ENCODE measurements at places on chromosomes 16 and 17.

DNA sequence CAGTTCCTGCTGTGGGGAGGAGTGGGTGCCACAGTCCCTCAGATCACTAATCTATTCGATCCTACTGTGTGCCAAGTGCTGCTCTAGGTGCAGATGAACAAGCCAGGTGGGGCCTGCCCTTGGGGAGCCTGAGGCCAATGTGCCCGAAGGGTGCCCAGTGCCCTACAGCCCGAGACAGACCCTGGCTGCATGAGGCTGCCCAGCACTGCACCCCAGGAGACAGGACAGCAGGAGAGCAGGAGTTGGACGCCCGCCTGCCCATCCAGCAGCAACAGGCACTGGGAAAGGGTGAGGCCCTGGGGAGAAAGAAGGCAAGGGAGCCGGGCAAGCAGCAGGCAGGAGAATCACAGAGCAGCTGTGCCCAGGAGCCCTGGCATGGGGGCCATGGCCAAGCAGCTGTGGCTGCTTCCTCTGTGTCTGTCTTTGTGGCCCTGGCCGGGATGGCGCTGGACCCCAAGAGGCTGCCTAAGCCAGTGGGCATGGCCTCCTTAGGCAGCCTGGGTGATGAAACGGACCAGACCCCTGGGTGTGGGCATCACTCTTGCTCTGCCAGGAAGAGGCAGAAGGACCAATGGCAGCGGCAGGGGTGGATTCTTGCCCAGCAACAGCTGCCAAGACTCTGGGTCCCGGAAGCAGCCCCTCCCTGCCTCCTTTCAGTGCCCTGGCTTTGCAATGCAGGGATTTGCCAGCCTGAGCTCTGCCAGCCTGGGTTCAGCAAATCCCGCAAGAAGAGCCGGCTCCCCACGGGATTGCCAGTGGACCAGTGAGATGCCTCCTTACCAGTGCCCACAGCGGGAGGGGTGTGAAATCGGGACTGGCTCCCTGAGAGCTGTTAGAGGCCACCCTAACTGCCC, 179.6 kb upstream of the TNRC6C start:
- no peak for DNase-seq

DNA sequence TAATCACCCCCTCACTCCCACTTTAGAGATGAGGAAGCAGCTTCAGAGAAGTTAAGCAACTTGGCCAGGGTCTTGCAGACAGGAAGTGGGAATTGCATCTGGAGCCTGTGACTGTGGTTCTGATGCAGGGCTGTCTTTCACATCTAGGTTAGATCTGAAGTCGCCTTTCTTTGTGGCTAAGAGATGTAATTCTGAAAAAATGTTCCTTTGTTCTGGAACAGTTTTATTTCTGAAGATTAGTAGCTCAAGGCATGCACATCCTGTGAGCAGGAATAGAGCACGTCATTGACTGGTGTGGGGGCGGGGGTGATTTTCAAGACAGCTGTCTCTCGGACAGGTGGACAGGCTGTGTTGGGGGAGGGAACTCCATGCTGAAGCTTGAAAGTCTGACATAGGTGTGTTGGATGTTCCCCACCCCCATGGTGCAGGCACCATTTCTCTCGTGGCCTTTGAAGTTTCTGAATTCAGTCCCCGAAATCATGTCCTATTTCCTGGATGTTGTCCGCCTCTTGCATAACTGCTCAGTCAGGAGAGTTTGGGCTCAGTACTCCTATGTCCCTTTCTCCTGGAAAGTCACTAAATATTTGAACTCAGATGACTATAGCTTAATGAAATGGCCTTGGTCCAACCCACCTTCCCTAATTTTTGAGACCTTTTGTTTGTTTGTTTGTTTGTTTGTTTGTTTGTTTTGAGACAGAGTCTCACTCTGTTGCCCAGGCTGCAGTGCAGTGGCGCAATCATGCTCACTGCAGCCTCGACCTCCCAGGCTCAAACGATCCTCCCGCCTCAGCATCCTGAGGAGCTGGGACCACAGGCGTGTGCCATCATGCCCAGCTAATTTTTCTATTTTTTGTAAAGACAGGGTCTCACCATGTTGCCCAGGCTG, 21.0 kb upstream of the HERPUD1 start:
- DNase-seq, result no peak

DNA sequence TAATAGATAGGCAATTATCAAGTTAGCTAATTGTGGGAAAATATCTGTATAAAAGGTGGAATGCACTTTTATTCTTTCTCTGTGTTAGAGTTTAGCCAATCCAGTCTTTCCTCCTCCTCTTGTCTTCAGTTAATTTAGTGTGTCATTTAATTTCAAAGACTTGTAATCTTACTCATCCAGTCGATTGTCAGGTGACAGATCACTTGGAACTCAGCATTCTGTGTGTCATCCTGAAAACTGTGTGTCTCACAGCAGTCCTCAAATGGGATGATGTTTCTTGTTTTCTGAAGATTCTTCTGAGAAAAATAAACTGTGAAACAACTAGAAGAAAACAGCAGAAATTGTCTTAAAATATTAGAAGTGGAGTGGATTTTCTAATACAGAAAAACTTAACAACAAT, 290 bp upstream of the KRTAP4-1 start:
- DNase-seq, result no peak

DNA sequence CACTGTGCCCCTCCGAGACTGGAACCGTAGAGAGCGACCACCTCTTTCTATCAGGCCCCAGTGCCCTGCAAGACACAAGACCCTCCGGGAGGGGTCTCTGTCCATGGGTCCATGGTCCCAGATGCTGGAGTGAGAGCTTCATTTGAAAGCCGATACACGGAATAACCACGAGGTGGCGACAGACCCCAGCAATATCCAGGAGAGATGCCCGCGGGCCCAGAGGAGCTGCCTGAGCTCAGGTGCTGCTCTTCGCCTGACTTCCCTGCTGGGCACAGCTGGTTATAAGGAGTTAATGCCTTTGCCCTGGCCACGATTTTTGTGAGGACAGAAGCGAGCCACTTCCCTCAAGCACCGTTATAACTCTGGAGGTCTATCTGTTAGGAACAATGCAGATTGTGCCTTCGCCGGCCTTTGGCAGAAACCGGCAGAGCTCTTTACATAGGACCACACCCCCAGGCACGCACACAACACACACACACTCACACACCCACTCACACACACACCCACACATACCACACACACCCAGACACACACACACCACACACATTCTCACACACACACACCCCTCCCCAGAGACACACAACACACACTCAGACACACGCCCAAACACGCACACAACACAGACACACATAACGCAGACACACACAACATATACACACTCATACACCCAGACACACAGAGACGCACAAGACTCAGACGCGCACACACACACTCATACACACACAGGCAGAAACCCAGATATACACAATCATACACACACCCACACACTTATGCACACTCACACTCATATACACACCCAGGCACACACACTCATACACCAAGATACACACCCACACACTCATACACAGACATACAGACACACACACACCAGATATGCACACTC, 436.4 kb downstream of the SOX9 start:
- DNase-seq, result peak; percentile 21

GRCh38 chr17:72754513-72754912, 338.0 kb downstream of the SLC39A11 start:
- no peak for DNase-seq

DNA sequence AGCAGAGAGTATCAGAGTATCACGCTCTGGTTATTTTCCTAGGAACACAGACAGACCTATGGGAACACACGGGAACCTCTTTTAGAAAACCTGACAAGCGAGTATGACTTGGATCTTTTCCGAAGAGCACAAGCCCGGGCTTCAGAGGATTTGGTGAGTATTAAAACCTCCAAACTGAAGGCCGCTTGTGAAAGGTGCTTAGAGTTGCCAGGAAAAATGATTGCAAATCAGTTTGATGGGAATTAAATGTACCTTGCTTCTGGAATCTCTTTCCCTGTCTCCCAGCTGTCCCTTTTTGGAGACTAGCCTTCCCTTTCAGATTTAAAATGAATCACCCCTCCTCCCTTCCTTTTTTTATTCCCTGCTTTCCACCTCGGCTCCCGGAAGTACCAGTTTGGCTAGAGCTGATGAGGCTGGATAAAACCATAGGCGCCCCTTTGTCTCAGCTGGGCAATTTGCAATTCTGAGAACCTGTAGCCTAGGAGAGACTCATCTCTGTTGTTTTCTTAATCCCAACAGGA, 27.3 kb downstream of the KAT7 start:
- DNase-seq, result no peak

DNA sequence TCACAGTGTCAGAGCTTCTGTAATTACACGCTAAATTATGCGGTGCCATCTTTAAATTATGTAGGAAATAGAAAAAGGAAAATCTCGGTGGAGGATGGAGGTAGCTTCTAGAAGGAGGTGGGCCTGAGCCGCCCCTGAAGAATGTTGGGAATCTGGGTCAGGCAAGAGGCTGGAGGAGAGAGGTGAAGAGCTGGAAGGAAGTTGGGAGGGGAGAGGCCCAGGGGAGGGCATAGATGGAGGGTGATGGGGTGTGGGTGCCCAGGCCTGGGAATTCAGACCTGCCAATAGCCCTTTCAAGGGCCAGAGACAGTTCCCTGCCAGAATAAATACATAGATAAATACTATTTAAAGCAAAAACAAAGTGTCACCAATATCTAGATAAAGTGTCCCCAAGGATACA, 415.0 kb upstream of the HSBP1 start:
- no peak for DNase-seq

GRCh38 chr16:50674831-50675230, 6.3 kb downstream of the SNX20 start:
- no peak for DNase-seq

GRCh38 chr17:68106085-68106484, 70.5 kb downstream of the KPNA2 start:
- DNase-seq, result no peak

GRCh38 chr16:74438492-74438979, 17.3 kb upstream of the CLEC18B start:
- DNase-seq, result no peak

- no peak for DNase-seq
These were observed 24.1 kb downstream of the MYBBP1A start for GRCh38 chr17:4530799-4531730.

DNA sequence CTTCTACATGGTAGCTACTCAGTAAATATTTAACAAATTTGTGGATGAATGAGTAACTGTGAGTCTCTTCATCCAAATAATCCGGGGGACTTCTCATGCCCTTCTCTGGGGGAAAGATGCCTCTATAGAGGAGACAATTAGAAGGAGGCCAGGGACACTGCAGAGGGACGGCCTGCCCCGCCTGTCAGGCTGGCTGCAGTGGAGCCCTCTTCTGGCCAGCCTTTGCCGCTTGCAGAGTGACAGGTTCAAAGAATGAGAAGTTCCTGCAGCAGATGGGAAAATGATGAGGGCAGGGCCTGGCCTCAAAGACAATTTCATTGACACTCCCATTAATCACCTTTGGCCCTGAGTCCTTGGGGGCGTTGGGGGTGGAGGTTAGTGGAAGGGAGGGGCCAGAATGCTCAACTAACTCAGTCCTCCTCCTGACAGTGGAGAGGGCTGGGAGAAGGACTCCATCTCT, 339.0 kb downstream of the MAF start:
- no peak for DNase-seq

DNA sequence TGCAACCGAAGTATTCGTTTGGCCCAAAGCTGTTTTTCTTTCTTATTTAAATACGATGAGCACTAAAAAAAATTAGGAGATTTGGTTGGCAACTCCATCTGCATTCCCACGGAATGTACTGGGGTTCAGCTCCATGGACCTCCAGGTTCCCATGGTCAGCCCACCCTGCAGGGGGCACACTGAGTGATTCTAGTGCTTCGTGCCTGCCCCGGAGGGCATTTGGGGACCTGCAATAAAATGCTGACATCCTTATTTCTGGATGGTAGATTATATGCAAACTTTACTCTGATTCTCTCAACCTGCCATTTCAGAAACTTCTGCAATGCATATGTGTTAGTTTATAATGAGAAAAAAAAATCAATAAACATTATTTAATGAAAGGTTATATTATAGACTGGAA, 339.4 kb downstream of the XYLT1 start:
- no peak for DNase-seq

GRCh38 chr16:2212362-2213324, 2.0 kb upstream of the BRICD5 start:
- no peak for DNase-seq
